Astrocyte (in vitro differentiated cells and primary cell): ENCODE measurements at places on chromosomes 12 and 14.

DNA sequence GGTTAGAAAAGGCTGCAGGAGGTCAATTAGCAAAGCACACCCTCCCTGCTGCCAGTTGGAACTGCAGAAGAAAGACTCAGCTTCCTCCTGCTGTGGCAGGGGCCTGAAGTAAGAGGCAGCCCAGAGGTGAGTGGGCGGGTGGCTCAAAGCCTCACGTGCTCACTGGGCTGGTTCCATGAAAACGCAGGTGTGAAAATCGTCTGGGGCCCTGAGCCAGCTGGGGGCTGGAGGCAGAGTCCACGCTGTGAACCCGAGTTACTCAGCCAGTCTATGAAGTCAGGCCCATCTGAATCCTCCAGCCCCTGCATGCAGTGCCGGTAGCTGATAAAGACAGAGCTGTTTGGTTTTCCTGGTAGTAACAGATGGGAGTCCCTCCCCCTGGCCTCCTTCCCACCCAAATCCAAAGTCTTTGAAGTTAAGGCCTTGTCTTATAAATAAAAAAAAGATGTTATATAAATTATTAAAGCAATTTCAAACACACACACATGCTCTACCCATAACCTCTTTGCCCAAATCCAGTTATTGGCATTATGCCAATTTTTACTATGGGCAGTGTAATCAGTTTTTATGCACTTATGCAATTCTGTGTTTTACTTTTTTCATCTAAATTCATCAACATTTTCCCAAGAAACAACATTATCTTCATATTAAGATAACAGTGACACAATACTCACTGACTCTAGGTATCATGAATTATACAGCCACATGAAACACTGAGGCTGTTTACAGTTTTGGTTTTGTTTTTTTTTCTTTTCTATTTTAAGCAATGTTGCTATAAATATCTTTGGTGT lies 57.9 kb upstream of the PNMA1 start:
- peak; percentile 79 for DNase-seq

- DNase-seq = peak; percentile 18
Observed at GRCh38 chr14:26597589-26598080, at the start of gene NOVA1. NOVA1 (minus strand) TSS chr14:26598033; CDS start chr14:26597436, 597 bp downstream.

DNA sequence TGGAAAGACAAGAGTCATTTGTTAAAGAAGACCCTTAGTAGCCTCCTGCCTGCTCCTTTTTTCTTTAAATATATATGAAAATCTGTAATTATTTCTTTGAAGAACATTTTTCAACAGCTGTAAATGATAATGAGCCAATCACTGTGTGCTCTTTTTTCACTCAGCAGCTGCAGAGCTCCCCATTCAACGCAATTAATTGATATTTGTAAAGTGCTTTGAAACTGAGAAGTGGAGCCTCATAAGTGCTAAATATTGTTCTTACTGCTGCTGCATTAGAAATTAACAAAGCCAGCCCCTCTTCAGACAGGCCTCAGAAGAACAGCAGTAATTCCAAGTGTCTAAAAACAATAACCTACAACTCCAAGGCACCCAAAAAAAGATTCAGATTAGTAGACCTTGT lies 224.3 kb downstream of the GXYLT1 start:
- DNase-seq = no peak

DNA sequence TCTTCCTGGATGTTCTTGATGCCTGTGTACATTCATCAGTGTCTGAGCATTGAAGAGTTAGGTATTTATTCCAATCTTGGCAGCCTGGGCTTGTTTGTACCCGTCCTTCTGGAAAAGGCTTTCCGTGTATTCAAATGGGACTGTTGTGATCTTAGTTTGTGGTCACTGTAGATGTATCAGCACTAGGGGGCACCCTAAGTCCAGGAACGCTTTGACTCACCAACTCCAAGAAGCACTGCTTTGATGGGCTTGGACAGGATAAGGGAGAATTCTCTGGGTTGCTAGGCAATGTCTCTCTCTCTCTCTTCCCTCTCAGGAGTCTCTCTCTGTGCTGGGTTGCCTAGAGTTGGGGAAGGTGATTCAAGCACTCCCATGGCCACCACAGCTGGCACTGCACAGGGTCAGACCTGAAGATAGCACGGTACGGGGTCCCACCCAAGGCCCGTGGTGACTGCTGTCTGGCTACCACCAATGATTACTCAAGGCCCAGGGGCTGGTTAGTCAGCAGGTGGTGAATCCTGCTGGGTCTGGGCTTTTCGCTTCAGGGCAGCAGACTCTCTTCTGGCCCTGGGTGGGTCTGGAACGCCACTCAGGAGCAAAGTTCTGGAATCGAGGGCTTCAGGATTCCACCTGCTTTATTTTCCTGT lies 211.1 kb upstream of the RGS6 start:
- DNase-seq = peak; percentile 71

GRCh38 chr12:11753826-11754225 lies 104.4 kb downstream of the ETV6 start:
- no peak for DNase-seq

GRCh38 chr12:115871714-115872113 lies 405.8 kb downstream of the MED13L start:
- peak; percentile 1 for DNase-seq

DNA sequence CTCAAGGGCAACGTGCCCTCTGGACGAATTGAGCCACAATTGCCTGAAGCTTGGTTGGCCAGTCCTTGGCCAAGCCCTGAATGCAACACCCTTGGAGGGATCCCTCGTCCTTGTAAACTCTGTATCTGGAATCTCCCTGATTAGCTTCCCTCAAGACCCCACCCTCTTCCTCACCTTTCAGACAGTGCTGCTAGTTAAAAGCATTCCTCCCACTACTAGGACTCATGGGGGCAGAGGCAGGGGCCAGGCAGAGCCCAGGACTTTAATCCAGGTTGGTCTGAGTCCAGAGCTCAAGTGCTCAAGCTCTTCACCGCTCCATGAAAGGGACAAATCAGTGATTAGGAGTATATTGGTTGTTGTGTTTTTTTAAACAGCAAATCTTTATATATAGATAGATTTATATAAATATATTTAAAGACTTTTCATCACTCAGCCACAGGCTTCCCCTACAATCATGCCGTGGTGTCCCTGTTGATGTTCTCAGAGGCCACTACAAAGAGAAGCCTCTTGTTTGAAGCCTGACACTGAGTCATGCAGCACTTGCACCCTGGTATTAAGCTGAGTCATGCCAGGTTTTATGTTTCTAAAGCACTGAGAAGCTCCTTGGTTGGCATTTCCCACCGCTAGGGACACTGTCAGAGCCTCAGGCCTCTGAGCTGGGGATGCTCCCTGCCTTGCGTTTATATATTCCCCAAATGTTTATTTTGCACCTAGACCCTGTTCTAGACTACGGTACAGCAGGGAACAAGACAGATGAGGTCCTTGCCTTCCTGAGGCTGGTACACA lies 53.8 kb upstream of the GSC start:
- peak; percentile 1 for DNase-seq

DNA sequence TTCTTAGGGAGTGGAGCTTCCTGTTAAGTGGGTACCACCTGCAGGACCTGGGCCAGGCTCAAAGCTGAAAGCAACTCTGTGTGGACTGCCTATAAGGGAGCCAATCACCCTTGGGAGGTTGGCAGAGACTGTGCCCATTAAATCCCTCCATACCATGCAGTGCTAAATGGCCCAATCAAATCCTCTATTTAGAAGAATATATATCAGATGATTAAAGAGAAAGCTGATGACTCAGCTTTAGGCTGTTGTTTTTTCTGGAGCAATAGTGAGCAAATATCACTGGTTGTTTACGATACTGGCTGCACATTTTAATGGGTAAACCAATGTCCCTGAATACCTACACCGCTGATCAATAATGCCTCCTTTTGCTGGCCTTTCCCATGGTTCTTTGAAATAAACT lies 101.3 kb downstream of the TMX1 start:
- no peak for DNase-seq

GRCh38 chr14:93078870-93079269 lies 36.9 kb downstream of the ITPK1 start:
- DNase-seq = peak; percentile 62
